ENCODE measurements at places on chromosomes 2 and 18.

- DNase-seq: no peak
Measured at GRCh38 chr2:45614330-45614729, 3.3 kb upstream of the SRBD1 start.

GRCh38 chr2:99670768-99671734 is 181.2 kb upstream of the REV1 start:
- DNase-seq: no peak

DNA sequence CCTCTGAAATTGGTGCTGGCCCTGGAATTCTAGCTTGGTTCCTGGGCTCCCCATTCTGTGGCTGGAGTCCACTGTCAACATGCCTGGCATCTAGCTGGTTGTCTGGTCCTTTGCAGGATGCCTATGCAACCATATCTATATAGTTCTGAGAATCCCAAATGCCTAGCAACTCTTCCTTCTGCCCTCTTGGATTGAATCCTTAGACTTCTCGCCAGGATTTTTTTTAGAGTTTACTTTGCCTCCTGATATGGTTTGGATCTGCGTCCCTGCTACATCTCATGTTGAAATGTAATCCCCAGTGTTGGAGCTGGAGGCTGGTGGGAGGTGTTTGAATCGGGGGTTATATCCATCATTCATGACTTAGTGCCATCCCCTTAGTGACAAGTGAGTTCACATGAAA is 65.0 kb upstream of the LYPD1 start:
- DNase-seq: no peak

DNA sequence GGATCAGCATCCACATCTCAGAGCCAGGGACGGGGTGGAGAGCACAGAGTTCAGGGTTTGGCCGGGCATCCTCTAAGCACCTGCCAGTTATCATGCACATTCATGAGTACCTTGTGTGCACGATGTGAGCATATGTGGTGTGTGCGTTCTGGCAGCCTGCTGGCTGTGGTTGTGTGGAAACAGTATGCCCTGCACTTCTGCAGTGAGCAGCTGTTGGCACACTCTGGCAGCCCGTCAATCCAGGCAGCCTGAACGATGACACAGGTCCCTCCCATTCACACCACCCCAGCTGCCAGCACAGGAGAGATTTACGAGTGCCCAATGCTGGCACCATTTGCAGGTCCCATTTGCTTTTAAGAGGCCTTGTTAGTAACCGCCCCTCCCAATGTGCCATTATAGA is 74.2 kb downstream of the CD8B2 start:
- no peak for DNase-seq

DNA sequence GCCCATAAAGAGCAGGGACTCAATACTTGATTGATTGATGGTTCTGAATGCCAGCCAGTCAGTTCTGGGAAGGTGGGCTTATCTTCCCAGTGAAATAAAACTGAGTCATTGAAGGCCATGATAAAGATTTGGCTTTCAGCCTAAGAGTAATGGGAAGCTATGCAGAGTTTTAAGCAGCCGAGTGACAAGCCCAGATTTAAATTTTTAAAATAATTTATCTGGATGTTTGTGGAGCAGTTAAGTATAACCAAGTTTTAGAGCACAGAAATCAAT is 122.8 kb downstream of the RAPGEF4 start:
- no peak for DNase-seq

- DNase-seq: no peak
Measured at GRCh38 chr2:129918604-129919003, 60.9 kb upstream of the RAB6C start.

DNA sequence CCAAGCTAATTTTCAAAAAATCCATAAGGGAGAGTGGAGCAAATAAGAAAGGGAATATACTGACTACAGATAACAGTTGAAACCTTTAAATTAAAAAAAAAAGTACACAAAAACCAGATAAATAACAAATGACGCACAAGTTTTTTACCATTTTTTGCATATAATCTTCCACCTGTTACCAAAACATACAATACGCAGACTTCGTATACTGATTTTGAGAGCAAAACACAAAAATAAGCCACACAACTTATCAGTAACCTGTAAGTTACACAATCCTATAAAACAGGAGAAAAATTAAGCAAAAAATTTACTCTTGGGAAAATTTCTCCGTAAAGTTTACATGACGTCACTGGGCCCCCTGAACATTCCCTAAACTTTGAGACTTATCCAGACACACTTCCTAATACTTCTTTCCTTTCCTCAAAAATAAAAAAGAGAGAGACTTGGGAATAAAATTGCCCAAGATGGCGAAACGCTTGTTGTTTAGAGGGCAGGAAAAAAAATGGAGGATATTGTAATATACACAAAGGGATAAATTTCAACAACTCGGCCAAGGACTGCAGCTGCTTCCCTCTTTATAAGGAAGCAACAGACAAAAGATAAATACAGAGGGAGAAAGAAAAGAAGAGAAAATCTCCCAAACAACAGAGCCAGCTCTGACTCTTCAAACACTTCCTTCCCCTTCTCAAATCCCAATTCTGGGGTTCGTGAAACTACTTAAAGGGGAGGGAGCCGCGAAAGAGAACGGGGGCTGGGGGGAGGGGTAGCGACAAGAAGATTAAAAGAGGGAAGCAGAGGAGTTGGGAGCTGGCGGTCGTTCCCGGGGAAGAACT is 1.6 kb downstream of the BAZ2B start:
- no peak for DNase-seq

DNA sequence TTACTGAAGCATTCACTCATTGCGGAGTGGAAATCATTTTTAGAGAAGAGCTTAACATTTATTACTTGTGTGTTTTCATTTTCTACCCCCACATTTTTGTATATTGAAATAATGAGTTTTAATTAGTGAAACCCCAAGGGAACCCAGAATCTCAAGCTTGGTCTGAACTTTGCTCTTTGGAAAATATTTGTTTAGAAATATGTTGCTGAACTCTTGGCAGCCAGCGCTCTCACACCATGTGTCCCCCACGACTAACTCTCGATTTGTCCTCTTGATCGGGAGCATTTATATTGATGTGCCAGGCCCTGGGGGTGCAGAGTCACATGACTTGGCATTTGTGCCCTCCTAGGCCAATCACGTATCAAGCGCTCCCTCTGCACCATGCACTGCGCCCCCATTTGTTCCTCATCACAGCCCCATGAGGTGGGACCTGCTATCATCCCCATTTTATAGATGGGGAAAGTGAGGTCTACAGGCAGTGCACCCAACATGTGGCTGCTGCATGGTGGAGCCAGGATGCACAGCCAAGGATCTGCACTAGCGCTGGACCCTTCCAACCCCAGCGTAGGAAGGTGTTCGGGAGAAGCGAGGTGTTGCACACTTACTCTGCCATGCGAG is 149.7 kb downstream of the NCK2 start:
- no peak for DNase-seq

DNA sequence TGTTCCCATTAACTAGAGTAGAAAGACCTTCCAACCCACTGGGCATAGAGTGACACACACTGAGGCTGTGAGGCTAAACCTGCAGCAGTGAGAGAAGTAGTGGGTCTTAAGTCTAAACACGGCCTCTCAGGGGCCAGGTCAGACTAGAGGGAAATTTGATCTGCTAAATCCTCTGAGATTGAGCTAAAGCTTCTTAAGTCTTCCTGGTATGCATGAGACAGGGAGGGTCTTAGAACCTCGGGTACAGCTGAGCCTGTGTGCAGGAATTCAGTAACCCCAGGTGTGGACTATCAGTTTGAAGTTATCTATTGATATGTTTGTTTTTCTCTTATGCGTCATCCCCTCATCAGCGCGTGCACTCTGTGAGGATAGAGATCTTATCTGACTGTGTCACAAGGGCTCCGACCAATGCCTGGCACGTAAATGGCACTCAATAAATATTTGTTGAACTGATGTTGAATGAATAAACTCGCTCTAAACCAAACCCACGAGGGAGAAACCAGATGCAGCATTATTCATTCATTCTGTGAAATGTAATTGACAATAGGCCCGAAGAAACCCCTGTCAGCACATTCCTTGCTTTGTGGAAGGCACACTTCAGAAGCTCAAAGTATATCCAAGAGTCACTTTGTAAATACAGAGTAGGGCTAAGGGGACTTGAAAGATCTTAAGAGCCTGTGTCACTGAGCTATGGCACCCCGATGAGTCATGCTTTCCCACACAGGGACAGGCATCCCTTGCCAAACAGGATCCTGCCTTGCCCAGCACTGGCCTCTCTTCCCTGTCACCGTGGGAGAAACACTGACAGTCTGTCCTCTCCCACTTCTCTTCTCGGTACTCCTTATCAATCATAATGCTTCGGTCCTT is 21.7 kb upstream of the RAB10 start:
- DNase-seq: no peak

- DNase-seq: no peak
Measured at GRCh38 chr2:234292205-234292961, 204.5 kb downstream of the ARL4C start.

- DNase-seq: no peak
Measured at GRCh38 chr2:149703281-149703680, 115.7 kb upstream of the MMADHC start.

GRCh38 chr18:75441896-75442295 is 14.4 kb upstream of the SMIM21 start:
- DNase-seq: no peak

DNA sequence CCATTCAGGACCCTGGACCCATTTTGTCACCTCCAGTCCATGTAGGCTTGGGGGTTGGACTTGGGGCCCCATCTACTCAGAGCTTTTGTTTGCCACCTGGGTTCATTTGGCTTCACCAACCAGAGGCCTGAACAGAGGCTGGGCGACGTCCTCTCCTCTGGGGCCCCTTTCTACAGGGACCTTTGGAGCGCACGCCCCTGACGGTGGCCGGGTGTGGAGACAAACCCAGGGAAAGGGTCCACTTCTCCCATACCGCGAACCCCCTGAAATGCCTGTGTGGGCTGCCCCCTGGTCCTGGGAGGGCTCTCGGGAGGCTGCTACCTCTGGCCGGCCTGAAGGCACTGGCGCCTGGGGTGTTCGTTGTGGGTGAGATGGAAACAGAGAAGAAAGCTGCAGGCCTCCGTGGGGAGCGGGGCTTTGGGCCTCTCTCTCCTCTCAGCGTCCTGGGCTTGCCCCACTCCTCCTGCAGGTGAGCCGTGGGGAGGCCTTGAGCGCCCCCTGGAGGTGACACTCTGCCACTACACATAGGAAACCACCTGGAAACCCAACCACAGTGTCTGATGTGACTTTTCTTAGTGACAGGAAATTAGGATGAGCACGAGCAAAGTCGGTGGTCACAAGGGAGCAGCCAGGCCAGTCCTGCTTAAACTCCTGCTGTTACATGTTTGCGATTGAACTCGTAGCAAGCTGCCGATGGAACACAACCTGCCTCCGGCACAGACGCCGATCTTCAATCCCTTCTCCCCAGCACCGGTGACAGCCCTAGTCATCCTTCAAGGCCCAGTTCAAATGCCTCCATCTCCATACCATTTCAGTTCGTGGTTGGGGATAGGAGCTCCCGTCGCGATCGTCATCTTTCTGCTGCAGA is 12.0 kb upstream of the NTSR2 start:
- peak; percentile 31 for DNase-seq

- DNase-seq: no peak
Measured at GRCh38 chr2:58512878-58513277, 271.8 kb upstream of the FANCL start.

Measured in activated CD4-positive, alpha-beta T cell treated with anti-CD3 and anti-CD28 coated beads for 24 hours (primary cell).